ENCODE measurements at places on chromosomes 7 and 10.

DNA sequence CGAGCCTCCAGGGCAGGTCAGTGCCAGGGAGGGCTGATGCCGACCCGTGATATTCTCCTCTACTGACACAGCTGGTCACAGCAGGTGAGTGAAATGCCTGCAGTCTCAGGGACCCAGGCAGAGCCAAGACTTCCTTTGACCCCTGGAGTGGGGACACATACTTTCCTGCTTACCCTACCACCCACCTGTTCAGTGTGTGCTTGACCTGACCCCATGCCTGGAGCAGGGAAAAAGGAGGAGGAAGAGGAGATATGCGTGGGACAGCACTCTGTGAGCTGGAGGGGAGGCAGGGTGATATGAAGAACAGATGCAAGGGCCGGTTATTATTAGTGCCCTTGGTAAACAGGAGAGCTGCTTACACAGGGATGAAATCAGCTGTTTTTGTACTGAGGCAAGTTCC lies 40.8 kb upstream of the WIPF3 start:
- DNase-seq = no peak

- peak; percentile 84 for DNase-seq
Measured at GRCh38 chr10:71569775-71570588, 149.6 kb downstream of the C10orf105 start.

- no peak for DNase-seq
Measured at GRCh38 chr7:73802459-73802858, 28.3 kb upstream of the CLDN4 start.

DNA sequence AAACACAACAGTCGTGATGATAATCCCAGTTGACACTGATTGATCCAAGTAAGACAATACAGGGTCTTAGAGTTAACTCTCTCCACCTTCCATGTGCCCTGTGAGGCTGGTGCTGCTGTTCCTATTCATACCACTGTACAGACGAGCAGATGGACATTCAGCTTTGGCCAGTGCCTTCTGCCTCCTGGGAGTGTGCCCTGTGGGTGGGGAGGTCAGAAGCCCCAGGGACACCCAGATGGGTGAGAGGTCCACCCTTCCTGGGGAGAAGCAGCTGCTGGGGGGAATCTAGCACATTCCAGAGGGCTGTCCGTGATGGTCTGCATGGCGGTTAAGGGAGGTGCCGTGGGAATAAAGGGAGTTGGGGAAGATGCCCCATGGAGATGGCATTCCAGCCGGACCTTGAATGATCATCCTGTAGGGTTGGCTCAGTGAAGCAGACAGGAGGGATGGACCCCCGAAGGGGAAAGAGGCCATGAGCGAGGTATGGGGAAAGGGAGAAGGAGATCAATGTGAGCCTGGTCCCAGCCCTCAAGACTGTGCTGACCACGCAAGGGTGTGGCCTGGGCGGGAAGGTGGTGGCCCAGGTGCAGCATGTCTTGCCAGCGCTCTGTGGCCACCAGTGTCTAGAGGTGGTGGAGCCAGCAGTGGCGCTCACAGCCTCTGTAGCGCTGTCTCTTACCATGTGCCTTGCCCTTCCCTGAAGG lies 74.0 kb downstream of the ADCY1 start:
- DNase-seq = no peak

GRCh38 chr10:93440591-93441091 lies 41.5 kb downstream of the MYOF start:
- DNase-seq = no peak
